ENCODE measurements at places on chromosomes 13 and 19.
A peak's percentile ranks its signal among the peaks of the same experiment; 100 is the strongest.

- DNase-seq, result no peak
Observed at GRCh38 chr13:32206097-32206740, 108.9 kb downstream of the ZAR1L start.

DNA sequence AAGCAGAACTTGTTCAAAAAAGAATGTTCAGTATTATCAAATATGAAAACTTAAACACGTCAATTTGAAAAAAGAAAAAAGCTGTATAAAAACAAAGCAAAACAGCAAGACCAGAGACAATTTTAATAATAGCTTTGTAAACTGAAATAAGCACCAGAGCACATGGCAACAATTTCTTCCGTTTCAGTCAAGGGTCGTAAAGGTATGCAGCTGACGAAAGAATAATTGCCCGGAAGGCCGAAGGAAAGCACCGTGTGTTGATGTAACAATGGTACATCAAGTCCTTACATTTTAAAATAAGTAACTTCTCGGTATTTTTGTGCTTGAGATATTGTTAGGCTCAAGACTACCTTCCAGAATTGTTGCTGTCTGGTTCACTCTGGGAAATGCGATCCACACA is 1.7 kb downstream of the PROSER1 start:
- DNase-seq, result peak; percentile 34

GRCh38 chr13:75255653-75256052 is 226.3 kb downstream of the TBC1D4 start:
- no peak for DNase-seq

DNA sequence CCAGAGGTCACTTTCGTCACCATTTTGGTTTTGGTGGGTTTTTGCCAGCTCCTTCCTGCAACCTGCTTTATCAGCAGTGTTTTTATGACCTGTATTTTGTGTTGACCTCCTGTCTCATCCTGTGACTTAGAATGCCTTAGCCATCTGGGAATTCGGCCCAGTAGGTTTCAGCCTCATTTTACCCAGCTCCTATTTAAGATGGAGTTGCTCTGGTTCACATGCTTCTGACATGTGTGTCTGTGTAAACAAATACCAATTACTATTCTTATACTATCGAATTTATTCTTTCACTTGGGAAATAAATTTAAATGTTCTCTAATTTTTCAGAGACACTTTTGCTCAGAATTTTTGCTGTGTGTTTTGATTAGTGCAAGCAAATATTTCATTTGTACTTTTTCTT is 1370.3 kb upstream of the MIR17HG start:
- DNase-seq, result no peak

DNA sequence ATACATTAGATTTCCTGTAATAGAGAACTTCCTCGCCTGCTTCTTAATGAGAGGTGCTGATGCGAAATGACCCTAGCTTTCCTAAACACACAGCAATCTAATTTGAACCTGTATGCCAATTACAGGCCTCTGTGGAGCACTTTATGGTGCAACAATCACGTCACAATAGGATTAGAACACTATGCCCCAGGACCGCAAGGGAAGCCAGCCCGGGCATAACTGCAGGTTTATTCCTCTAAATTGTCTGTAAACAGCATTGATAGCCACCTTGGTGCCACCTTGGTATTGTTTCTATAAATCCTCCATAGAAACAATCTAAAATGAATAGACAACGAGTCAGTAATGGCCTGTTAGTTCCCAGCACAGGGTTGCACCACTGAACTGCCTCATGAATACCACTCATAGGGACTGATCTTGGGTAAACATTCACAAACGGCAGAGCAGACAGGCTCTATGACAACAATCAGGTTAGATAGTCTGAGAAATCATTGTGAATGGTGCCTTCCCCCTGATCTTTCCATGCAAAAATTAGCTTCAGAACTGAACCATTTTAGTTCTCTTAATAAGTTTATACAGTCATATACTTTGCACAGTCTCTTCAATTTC is 182.5 kb upstream of the OBI1 start:
- no peak for DNase-seq

- DNase-seq, result peak; percentile 50
Observed at GRCh38 chr13:114161644-114162532, 17.2 kb upstream of the CFAP97D2 start.

DNA sequence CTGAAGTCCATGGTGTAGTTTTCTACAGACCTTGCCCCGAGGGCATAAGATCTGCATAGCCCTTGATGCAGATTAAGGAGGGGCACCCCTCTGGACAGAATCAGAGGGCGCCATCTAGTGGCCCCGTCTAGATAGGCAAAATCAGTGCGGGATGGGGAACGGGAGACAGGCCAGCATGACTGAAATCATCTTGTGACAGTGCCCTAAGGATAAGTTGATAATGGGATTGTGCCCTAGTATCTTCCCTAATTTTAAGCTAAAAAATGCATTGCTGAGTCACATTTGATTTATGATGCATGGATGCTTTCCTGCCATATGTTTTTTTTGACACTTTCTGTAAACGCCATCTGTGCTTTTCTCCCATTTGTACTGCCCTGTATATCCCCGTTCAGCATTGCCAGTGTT is 19.0 kb upstream of the GPI start:
- DNase-seq, result peak; percentile 70

DNA sequence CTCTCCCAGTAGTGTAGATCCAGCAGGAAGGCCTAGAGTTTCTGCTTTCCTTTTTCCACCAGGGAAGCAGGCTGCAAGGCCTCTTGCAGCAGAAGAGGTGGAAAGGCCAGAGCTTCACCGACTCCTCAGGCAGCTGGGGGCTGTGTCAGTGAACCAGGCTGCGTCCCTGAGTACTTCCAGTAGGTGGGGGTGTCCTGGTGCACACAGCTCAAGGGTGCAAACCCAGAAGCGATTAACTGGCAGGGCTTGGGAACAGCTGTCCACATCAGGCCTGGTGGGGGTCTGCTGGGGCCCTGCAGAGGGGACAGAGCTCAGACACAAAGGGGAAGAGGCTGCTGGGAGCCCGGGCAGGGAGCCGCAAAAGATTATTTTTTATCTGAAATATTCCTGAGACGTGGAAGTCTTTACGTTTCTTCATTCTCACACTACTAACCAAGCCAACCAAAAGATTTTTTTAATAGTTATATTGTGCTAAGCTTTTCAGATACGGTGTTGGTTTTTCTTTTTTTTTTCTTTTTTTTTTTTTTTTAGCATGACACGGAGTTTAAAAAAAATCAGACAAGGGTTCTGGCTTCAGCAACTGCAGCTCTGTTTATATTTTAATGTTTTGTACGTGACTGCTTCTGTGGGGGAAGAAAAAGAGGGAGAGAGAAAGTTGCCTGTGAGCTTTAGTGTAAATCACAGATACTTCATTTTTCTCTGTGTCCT is 11.0 kb downstream of the TSHZ3 start:
- DNase-seq, result peak; percentile 32

DNA sequence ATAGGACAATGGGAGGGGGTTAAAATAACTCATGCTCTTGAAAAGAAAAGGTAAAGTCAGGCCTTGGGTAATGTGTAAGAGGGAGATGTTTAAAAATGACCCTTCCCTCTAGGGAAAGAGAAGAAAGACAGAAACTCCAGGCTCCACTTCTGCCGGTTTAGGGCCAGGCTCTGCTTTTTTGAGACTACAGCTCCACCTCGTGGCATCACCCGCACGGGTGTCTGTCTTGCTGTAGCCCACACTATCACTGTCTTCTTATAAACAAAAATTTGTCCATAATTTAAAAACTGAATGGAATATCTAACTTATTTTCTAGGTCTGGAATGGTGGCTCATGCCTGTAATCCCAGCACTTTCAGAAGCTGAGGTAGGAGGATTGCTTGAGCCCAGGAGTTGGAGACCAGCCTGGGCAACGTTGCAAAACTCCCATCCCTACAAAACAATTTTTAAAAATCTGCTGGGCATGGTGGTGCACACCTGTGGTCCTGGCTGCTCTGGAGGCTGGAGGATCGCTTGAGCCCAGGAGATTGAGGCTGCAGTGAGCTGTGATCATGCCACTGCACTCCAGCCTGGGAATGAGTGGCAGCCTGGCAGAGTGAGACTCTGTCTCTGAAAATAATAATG is 65.1 kb upstream of the GTF3A start:
- DNase-seq, result peak; percentile 54

DNA sequence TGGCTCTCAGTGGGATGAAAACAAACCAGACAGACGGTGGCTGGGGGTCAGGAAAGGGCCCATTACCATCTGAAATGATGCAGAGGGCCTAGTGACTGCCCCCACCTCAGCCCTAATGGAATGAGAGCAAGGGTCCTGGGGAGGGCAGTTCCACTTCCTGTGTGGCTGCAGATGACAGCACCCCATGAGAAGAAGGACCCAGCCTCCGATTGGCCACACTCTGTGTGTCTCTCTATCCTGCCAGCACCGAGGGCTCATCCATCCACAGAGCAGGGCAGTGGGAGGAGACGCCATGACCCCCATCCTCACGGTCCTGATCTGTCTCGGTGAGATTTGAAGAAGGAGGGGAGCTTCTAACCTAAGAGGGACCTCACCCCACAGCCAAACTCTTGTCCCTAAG is 498 bp downstream of the LILRB1 start:
- DNase-seq, result no peak

DNA sequence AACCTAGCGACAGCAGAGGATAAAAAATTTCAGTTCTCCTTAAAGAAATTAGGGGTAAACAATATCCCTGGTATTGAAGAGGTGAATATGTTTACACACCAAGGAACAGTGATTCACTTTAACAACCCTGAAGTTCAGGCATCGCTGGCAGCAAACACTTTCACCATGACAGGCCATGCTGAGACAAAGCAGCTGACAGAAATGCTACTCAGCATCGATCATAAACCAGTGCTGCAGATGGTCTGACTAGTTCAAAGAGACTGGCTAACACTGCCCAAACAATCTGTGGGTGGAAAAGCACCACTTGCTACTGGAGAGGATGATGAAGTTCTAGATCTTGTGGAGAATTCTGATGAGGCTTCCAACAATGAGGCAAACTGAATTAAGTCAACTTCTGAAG is 19.9 kb upstream of the ACOD1 start:
- no peak for DNase-seq

- DNase-seq, result no peak
Observed at GRCh38 chr13:45162194-45162593, 38.7 kb downstream of the KCTD4 start.

DNA sequence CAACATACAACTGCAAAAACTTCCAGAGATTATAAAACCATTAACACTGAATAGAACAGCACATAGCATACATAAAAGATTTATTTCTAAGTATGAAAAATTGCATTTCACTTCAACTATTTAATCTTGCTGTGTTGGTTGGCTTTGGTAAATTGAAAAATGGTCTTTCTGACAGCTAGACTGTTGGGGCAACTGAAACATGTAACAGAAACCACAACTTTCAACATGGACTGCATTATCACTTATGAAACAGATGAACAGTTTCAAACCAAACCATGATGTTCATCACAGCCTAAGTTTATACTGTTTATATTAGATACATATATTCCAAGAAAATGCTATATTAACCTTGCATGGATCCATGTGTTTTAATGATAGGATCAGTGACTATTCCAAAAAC is 324.1 kb upstream of the PCDH9 start:
- no peak for DNase-seq

GRCh38 chr13:33910255-33910654 is 92.3 kb downstream of the RFC3 start:
- no peak for DNase-seq

- DNase-seq, result no peak
Observed at GRCh38 chr13:111317042-111317550, 3.3 kb upstream of the TEX29 start.

GRCh38 chr13:93767180-93767916 is 540.7 kb downstream of the GPC6 start:
- DNase-seq, result no peak

GRCh38 chr19:19059837-19060611 is 3.8 kb upstream of the SLC25A42 start:
- DNase-seq, result no peak

DNA sequence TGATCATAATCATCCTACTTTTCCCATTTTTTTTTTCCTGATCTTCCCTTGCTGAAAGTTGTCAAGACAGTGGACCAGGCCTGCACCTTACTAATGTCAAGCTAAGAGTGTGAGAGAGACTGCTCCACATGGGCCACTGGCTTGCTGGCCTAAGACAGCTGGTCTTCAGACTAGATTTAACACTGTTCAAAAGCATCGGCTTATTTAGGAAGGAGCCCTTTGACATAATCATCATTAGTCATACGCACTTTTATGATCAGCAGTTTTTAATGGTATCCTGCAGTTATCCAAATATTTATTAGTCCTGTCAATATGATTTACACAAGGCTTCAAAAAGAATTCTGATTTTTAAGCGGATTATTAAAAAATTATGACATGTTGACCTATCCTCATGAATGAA is 270.6 kb downstream of the DNAJC15 start:
- DNase-seq, result no peak

Data from CD4-positive, alpha-beta T cell treated with Interleukin-4 for 1 hour (primary cell).